ENCODE measurements at places on chromosomes 13 and 19.

GRCh38 chr19:47343194-47343802, 5.8 kb upstream of the DHX34 start:
- H3K4me3 ChIP-seq: no peak overlapping the region
- H3K4me1 ChIP-seq: no peaks in the 10 kb centered on the region
- DNase-seq: no peak

DNA sequence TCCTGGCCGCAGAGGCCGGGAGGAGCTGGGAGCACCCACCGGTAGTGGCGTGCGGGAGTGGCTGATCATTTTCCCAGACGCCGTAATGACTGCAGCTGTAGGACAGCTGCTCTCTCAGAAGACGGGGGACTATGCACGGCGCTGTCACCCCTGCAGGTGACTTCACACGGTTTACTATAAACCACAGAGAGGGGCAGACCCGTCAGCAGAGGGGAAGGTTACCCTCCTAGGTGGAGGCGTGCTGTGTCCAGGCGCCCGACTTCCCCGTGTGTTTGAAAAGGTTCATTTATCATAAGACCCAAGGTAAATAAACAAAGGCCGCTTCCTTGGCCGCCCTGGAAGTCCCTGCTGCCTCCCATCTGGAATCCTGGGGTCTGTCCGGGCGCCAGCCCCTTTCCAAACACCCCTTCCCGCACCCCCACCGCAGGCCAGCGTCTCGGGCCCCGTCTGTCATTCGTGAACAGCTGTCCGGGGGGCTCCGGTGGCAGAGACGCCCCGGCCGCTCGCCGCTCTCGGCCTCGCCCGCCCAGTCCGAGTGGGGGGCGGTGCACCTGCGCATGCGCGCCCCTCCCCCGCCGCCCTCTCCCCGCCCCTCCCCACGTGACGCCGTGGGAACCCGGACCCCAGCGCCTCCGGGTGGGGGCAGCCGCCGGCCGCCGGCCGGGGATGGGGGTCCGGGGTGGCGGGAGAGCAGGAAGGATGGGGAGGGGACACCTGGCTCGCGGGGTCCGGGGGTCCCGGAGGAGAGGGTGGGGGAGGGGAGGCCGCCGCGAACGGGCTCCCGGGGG, 915 bp downstream of the SHC2 start:
- H3K4me1 ChIP-seq: peaks cover 6% of the 10 kb centered on the region
- DNase-seq: peak; percentile 60
- H3K36me3 ChIP-seq: no peaks in the 10 kb centered on the region
- peaks cover 35% of the 10 kb centered on the region for H3K27me3 ChIP-seq
- peak overlapping the region; percentile 73 for H3K4me3 ChIP-seq

DNA sequence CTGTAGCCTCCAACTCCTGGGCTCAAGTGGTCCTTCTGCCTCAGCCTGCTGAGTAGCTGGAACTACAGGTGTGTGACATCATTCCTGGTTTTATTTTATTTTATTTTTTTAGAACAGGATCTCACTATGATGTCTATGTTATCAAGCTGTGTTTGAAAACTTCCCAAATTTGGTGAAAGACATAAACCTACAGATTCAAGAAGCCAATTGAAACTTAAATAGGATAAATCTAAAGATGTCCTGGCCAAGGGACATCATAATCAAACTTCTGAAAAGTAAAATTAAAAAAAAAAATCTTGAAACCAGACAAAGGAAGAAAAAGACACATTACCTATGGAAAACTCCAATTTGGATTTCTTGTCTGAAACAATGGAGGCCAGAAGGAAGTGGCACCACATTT, 23.1 kb upstream of the PDX1 start:
- H3K4me1 ChIP-seq: no peaks in the 10 kb centered on the region
- H3K4me3 ChIP-seq: no peak overlapping the region
- no peaks in the 10 kb centered on the region for H3K36me3 ChIP-seq
- H3K27ac ChIP-seq: no peak overlapping the region
- DNase-seq: no peak

- H3K27me3 ChIP-seq: peaks cover 4% of the 10 kb centered on the region
- no peak for DNase-seq
- peaks cover 9% of the 10 kb centered on the region for H3K4me1 ChIP-seq
- no peak overlapping the region for H3K27ac ChIP-seq
Measured at GRCh38 chr19:36986131-36986530, 70.0 kb downstream of the ZNF568 start.

GRCh38 chr19:10962863-10963262, 2.0 kb downstream of the SMARCA4 start:
- no peak for DNase-seq
- H3K27me3 ChIP-seq: no peaks in the 10 kb centered on the region
- peak overlapping the region; percentile 93 for H3K27ac ChIP-seq

- no peak for DNase-seq
- no peaks in the 10 kb centered on the region for H3K27me3 ChIP-seq
- peaks cover 69% of the 10 kb centered on the region for H3K4me1 ChIP-seq
- H3K27ac ChIP-seq: peak overlapping the region; percentile 85
- H3K4me3 ChIP-seq: peak overlapping the region; percentile 15
- H3K36me3 ChIP-seq: 0 out of 2 replicates have a peak, but pooled peaks cover 2% of the 10 kb centered on the region
Measured at GRCh38 chr13:105282406-105283285, 1252.8 kb downstream of the EFNB2 start.

GRCh38 chr19:16429066-16429758, 42.6 kb downstream of the EPS15L1 start:
- DNase-seq: no peak
- no peaks in the 10 kb centered on the region for H3K27me3 ChIP-seq
- H3K27ac ChIP-seq: no peak overlapping the region
- H3K4me1 ChIP-seq: no peaks in the 10 kb centered on the region
- peaks cover 44% of the 10 kb centered on the region for H3K36me3 ChIP-seq
- H3K4me3 ChIP-seq: no peak overlapping the region

DNA sequence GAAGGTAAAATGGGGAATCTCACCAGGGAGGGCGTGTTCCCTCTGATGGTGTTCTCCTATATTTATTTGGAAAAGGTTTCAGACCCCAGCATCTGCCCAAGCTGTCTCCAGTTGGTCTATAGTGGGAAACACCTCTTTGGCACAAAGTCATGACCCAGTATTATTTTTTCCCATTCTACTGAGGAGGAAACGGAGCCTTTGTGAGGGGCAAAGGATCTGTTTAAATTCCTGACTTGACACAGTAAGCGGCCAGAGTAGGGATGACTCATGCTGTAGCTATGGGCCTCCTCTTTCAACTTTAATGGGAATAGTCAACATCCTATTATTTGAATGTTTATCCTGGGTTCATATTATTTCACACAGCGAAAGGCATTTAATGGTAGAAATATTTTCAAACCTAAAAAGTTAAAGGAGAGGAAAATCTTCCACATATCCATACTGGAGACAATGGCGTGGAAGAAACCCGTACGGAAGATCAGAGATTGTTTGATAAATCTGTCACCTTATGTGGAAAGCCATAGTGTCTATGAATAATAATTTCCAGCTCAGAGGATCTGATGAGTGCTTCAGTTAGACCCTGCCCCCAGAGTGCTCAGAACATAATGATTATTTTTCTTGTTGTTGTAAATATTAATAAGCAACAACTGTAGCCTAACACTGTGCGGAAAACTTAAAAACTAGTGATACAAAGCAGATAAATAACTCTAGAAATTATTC, 126.0 kb downstream of the FOXO1 start:
- no peak overlapping the region for H3K4me3 ChIP-seq
- H3K4me1 ChIP-seq: peaks cover 32% of the 10 kb centered on the region
- H3K36me3 ChIP-seq: no peaks in the 10 kb centered on the region
- peak overlapping the region; percentile 60 for H3K27ac ChIP-seq
- DNase-seq: no peak

- no peaks in the 10 kb centered on the region for H3K27me3 ChIP-seq
- H3K4me3 ChIP-seq: no peak overlapping the region
- H3K27ac ChIP-seq: no peak overlapping the region
- DNase-seq: no peak
- H3K36me3 ChIP-seq: no peaks in the 10 kb centered on the region
Measured at GRCh38 chr19:4061178-4061682, 5.5 kb downstream of the ZBTB7A start.

DNA sequence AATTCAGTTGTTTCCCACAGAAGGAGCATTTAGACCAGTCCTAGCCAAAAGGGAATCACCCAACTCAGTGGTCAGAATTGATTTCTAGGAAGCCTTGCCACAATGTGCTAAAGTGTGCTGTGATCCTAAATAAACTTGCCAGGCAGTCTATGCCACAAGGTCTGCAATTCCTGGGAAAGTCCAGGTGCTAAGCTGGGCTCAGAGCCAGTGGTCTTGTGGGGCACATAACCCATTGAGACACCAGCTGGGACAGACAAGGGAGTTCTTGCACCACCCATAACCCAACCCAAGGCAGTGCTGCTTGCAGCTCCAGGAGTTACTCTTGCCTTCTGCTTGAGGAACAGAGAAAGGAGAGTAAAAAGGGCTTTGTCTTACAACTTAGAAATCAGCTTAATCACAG, 489.5 kb upstream of the SPRY2 start:
- peaks cover 34% of the 10 kb centered on the region for H3K36me3 ChIP-seq
- H3K27me3 ChIP-seq: no peaks in the 10 kb centered on the region
- no peak overlapping the region for H3K27ac ChIP-seq
- no peak for DNase-seq

DNA sequence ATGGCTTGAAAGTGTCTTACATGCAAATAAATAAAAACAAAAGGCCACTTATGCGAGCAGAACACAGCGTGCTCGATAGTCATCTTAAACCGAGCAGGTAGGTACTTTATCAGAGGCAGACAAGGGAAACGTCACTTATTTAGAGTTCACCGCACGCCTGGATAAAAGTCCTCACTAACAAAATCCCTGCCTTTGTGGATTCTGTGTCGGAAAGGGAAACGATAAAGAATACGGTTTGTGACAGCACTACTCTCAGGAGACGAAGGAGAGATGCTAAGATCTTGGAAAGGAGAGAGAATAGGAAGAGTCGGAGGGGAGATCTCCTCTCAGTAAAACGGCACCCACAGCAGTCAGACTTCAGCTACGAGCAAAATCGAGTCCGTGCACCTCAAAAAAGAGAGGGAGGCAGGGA, 581 bp downstream of the RCBTB1 start:
- peak overlapping the region; percentile 87 for H3K4me3 ChIP-seq
- no peak for DNase-seq
- H3K27ac ChIP-seq: peak overlapping the region; percentile 91
- H3K36me3 ChIP-seq: peaks cover 9% of the 10 kb centered on the region
- H3K4me1 ChIP-seq: peaks cover 16% of the 10 kb centered on the region
- peaks cover 9% of the 10 kb centered on the region for H3K27me3 ChIP-seq

DNA sequence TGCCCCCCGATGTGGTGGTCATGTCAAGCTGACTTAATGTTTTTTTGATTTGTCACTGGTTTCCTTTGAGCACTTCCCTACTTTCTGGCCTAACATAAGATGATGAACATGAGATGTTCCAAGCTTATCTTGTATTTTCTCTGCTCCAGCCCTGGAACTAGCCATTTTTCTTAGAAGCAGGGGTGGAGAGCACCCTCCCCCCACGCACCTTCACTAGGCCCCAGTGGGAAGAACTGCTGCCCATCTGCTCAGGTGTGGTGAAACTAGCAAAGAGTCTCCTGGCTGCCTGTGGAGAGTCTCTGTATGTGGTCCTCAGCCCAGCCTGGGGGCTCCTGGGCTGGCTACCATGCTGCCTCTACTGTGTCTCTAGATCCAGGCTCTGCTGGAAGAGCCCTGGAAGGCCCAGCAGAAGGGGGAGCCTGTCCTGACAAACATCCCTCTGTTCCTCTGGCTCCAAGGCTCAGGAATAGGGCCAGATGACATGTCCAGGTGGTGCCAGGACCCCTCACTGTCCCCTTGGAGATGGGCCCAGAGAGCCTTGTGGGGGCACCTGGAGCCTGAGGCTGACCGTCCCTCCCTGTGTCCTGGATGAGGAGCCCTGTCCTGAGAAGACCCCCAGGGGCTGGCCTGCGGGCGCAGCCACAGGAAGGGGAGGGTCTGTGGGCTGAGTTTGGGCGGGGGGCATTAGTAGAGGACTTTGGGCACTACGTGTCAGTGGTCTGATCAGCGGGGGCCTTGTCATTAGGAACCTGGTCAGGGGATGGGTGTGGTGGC, 4.8 kb upstream of the ZNF14 start:
- H3K36me3 ChIP-seq: no peaks in the 10 kb centered on the region
- H3K27me3 ChIP-seq: peaks cover 4% of the 10 kb centered on the region
- DNase-seq: no peak
- no peak overlapping the region for H3K4me3 ChIP-seq
- no peaks in the 10 kb centered on the region for H3K4me1 ChIP-seq

GRCh38 chr13:40273253-40274025, 393.0 kb downstream of the FOXO1 start:
- no peak overlapping the region for H3K4me3 ChIP-seq
- H3K27me3 ChIP-seq: no peaks in the 10 kb centered on the region

DNA sequence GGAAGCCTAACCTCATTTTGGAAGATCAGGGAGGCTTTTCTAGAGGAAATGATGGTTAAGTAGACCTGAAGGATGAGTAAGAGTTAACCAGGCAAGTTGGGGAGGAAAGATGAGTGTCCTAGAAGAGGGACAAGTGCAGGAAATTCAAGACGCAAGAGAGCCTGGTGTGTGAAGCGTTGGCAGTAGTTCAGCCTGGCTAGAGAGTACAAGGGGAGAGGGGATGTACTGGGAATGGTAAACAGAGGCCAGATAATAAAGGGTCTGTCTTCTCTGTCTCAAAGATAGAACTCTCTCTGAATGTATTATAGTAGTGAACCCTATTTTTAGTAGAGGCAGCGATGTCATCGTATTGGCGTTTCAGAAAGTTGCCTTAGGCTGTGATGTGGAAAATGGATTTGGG, 9.7 kb downstream of the DPY19L3 start:
- peaks cover 55% of the 10 kb centered on the region for H3K36me3 ChIP-seq
- H3K4me1 ChIP-seq: peaks cover 5% of the 10 kb centered on the region
- DNase-seq: no peak
- no peaks in the 10 kb centered on the region for H3K27me3 ChIP-seq

GRCh38 chr13:71617265-71617664, 249.7 kb downstream of the DACH1 start:
- H3K4me3 ChIP-seq: no peak overlapping the region
- no peaks in the 10 kb centered on the region for H3K36me3 ChIP-seq
- no peak for DNase-seq
- peaks cover 14% of the 10 kb centered on the region for H3K4me1 ChIP-seq

- no peaks in the 10 kb centered on the region for H3K36me3 ChIP-seq
- H3K4me3 ChIP-seq: no peak overlapping the region
- no peak for DNase-seq
Measured at GRCh38 chr13:62598708-62599107, 1183.1 kb upstream of the PCDH20 start.

GRCh38 chr13:28077231-28077630, 23.1 kb downstream of the FLT3 start:
- no peak for DNase-seq
- peaks cover 9% of the 10 kb centered on the region for H3K4me1 ChIP-seq
- H3K27ac ChIP-seq: no peak overlapping the region
- peaks cover 4% of the 10 kb centered on the region for H3K27me3 ChIP-seq
- no peak overlapping the region for H3K4me3 ChIP-seq
